ENCODE measurements at places on chromosomes 1 and 21.

GRCh38 chr21:25424048-25424447 lies 183.2 kb downstream of the MRPL39 start:
- DNase-seq = no peak

DNA sequence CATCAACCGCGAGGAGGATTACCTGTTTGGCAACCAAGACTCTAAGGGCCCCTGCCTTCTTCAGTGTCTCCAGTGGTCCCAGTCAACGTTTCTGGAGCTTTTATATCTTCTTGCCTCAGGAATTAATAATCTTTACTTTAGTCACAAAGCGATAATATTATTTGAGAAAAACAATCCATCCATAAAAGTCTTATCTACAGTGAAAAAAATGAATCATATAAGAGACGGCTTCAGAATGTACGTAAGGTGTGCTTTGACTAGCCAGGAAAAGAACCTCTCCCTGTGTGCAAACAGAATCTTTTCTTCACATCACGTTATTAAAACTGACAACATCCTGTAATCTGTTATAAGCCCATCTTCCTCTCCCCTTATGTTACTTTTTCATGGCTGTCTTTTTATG lies at the start of gene REG4:
REG4 (minus strand) TSS at position 74 of the 400 bp plus-strand sequence. CDS start 2,691 bp downstream, outside the sequence.
- no peak for DNase-seq

GRCh38 chr1:66240491-66241484 lies 293.2 kb upstream of the SGIP1 start:
- DNase-seq = no peak

DNA sequence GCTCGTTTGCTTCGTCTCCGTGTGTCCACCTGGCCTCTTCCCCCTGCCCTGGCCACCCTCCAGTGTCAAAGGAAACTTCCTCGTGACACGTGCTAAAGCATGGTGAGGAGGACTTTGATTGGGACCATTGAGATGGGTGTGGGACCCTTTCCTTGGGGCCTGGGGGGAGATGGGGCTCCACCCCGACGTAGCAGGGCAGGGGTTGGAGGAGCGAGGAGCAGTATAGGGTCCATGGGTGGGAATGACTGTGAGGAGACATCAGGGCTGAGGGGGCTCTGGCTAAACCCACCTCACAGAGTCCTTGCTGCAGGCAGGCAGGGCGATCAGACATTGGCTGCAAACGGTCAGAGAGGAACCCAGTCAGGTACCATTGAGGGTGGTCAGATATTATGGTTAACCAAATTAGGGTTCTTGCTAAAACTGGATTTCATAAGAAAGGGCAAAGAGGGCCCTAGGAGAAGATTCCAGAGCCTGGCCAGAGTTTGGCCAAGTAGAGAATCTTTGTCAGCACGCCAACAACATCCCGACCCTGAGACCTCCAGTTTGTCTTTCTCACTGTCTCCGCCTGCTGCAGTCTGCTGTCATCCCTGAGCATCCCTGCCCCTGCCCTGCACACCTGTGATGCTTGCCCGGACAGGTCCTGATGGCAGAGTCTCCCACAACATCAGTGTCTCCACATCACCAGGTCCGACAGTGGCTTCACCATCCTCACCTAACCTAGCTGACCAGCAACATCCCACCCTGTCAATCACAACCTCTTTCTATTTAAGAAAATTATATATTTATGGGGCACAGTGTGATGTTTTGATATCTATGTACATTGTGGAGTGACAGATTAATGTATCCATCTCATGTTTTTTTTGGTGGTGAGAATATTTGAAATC lies 8.0 kb downstream of the RNF187 start:
- DNase-seq = no peak

GRCh38 chr1:2629627-2630497 lies 3.0 kb downstream of the MMEL1 start:
- no peak for DNase-seq
